ENCODE measurements at places on chromosomes 7 and 10. TPM values are rescaled to one million over a fixed set of nuclear protein-coding genes. Genes with fewer than 3 reads are reported as not detected.

NXPH1 gene
- not detected for polyA plus RNA-seq

SPDYE2B gene
- polyA plus RNA-seq = not detected

NUTM2B gene
- 4.3 TPM for polyA plus RNA-seq

TMEM270 gene
- not detected for polyA plus RNA-seq

NYAP1 gene
- polyA plus RNA-seq = 0.07 TPM

EPHB6 gene
- polyA plus RNA-seq = 23.6 TPM

GALNT11 gene
- 18.3 TPM for polyA plus RNA-seq

OR2F1 gene
- polyA plus RNA-seq = not detected

GPR146 gene
- polyA plus RNA-seq = 7.3 TPM

ABCA13 gene
- polyA plus RNA-seq = 0.02 TPM

ATRNL1 gene
- polyA plus RNA-seq = 0.37 TPM

TMUB1 gene
- polyA plus RNA-seq = 73.4 TPM

THNSL1 gene
- polyA plus RNA-seq = 3.0 TPM

GDF2 gene
- not detected for polyA plus RNA-seq

KIAA1549 gene
- polyA plus RNA-seq = 0.09 TPM

CHAT gene
- polyA plus RNA-seq = not detected

LRRC4 gene
- 0.78 TPM for polyA plus RNA-seq

ST8SIA6 gene
- polyA plus RNA-seq = 0.02 TPM

TIAL1 gene
- 54.1 TPM for polyA plus RNA-seq

TACR2 gene
- 0.15 TPM for polyA plus RNA-seq

CCAR1 gene
- 72.8 TPM for polyA plus RNA-seq

PRSS37 gene
- polyA plus RNA-seq = not detected

NKX1-2 gene
- polyA plus RNA-seq = not detected

HOXA1 gene
- 0.82 TPM for polyA plus RNA-seq

DENND2A gene
- 6.6 TPM for polyA plus RNA-seq

TMEM139 gene
- polyA plus RNA-seq = 0.52 TPM

GBX1 gene
- not detected for polyA plus RNA-seq

STRIP2 gene
- 0.97 TPM for polyA plus RNA-seq

ANXA8L1 gene
- polyA plus RNA-seq = 0.04 TPM

ABCC2 gene
- polyA plus RNA-seq = 1.2 TPM

FOXI2 gene
- polyA plus RNA-seq = 0.11 TPM

ADIRF gene
- 84.5 TPM for polyA plus RNA-seq

CDNF gene
- 2.0 TPM for polyA plus RNA-seq

NUTM2D gene
- 8.1 TPM for polyA plus RNA-seq

MICU1 gene
- 16.4 TPM for polyA plus RNA-seq

RBM17 gene
- polyA plus RNA-seq = 63.1 TPM

CCNY gene
- 32.1 TPM for polyA plus RNA-seq

ABCB1 gene
- polyA plus RNA-seq = 3.3 TPM

ZNF804B gene
- polyA plus RNA-seq = not detected

VWDE gene
- polyA plus RNA-seq = 0.15 TPM

C7orf57 gene
- 0.03 TPM for polyA plus RNA-seq

PLXDC2 gene
- 1.8 TPM for polyA plus RNA-seq

MMP21 gene
- 0.12 TPM for polyA plus RNA-seq

OPN1SW gene
- not detected for polyA plus RNA-seq

SUN3 gene
- not detected for polyA plus RNA-seq

MYO1G gene
- polyA plus RNA-seq = 27.9 TPM

TAS2R5 gene
- polyA plus RNA-seq = 0.63 TPM

MSMB gene
- not detected for polyA plus RNA-seq

TMEM229A gene
- 0.06 TPM for polyA plus RNA-seq

LRRN3 gene
- 0.13 TPM for polyA plus RNA-seq

YAE1 gene
- polyA plus RNA-seq = 19.2 TPM

PRRT4 gene
- polyA plus RNA-seq = 0.45 TPM

All from spleen (tissue), 13 donors.